Naive thymus-derived CD4-positive, alpha-beta T cell (primary cell): ENCODE measurements at places on chromosomes 7 and 10. TPM values are rescaled to one million over a fixed set of nuclear protein-coding genes. Genes with fewer than 3 reads are reported as not detected.

DNA sequence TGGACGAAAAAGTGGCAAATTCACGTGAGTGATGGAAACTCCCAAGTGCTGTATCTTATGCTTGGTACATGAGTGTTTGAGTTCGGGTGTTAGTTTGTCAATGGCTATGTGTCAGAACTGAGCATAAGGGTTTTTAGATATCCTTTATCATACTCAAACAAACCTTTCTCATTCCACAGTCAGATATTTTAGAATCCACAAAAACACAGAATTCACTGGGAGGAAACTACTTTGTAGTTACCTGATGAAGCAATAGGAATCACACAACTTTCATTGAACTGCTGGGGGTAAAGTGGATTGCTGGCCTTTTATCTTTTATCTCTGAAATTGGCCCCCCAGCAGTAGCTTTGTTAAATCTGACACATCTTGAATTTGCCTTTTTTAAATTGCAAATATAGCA, 64.0 kb downstream of the DKK1 start:
- DNase-seq = no peak
- no peak overlapping the region for H3K4me3 ChIP-seq
- H3K27ac ChIP-seq = no peak overlapping the region
- H3K4me1 ChIP-seq = no peaks in the 10 kb centered on the region

DNA sequence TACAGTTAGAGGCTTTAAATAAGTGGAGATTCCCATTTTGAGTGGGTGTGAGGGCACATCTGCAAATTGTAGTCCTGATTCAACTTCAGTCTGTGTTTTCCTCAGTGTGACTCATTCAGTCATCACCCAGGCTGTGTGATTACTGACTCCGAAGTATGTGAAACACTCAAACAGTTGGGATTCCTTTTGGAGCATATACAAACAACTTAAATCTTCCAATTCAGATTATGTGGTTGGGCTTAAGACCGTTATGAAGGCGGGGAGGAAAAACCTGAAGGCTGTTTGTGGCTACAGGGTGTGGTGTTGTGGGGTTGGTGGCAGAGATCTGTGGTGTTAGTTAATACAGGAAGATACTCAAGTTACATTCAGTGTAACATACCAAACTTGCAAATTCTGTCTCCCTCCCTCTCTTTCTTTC, 259.7 kb upstream of the FERD3L start:
- H3K36me3 ChIP-seq = no peaks in the 10 kb centered on the region
- DNase-seq = no peak
- H3K4me1 ChIP-seq = no peaks in the 10 kb centered on the region
- H3K27me3 ChIP-seq = no peaks in the 10 kb centered on the region

The OR2A12 gene
- total RNA-seq = not detected

The GRID2IP gene
- 1.5 TPM for total RNA-seq

The DRGX gene
- not detected for total RNA-seq

- H3K27me3 ChIP-seq = no peaks in the 10 kb centered on the region
- no peak overlapping the region for H3K4me3 ChIP-seq
- H3K4me1 ChIP-seq = no peaks in the 10 kb centered on the region
- no peak overlapping the region for H3K27ac ChIP-seq
- no peak for DNase-seq
- no peaks in the 10 kb centered on the region for H3K36me3 ChIP-seq
Measured at GRCh38 chr10:90462749-90463470, 394.9 kb downstream of the HTR7 start.
